Fibroblast of skin of scalp (primary cell): ENCODE measurements at places on chromosomes 11 and 22.

- no peak for DNase-seq
Measured at GRCh38 chr22:19892925-19893324, 38.3 kb upstream of the GNB1L start.

DNA sequence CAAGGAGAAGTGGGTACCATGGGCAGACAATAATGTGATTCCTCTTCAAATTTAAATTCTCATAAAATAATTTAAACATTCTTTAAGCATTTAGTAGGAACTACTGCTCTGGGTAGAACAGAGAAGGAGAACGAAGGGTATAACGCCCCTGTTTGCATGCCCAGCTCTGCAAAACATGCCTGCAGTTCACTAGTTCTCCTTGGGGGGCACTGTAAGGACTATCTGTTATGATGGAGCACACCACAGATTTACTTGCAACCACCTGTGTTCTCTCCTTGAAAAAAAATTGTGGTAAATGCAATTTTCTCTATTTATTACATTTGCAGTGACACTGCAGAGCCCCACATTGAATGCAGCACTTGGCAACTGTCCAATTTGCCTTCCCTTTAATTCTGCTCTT lies 100.3 kb downstream of the GUCY1A2 start:
- DNase-seq = peak; percentile 8

DNA sequence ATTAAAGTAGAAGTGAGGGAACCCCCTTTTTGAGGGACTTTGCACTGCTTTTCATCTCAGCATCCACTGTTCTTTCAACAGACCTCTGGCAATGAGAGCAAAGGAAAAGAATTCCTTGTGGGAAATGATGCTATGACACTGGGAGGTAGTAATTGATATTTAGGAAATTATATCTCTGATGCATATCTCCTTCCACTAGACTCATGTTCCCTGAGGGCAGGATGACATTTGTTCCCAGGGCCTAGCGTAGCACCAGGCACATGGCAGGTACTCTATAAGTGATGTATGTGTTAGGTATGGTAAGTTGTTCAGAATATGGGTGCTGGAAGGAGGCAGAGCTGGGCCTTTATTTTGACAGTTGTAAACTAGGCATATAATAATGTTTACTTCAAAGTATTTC lies 142.9 kb downstream of the CCDC81 start:
- DNase-seq = no peak

GRCh38 chr11:110984147-110984546 lies 261.4 kb upstream of the POU2AF2 start:
- DNase-seq = peak; percentile 53

- no peak for DNase-seq
Measured at GRCh38 chr11:36214480-36214879, 74.7 kb downstream of the COMMD9 start.

GRCh38 chr22:28798810-28799605 lies 1.4 kb downstream of the XBP1 start:
- DNase-seq = peak; percentile 96

- DNase-seq = peak; percentile 30
Measured at GRCh38 chr11:132610216-132610615, 922.1 kb downstream of the OPCML start.

DNA sequence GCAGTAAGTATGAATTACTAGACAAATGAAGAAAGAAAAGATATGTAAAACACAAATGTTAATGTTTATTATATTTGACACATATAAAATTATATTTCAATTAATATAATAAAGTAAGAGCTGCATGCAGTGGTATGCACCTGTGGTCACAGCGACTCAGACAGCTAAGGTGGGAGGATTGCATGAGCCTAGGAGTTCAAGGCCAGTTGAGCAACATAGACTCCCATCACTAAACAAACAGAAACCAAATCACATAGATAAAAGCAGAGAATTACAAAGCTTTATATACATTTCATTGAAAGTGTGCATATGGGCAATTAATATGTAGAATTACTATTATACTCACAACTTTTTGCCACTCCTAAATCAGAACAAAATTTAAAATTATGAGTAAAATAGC lies 70.0 kb upstream of the HTATIP2 start:
- no peak for DNase-seq

- peak; percentile 19 for DNase-seq
Measured at GRCh38 chr11:72491001-72491400, 56.7 kb upstream of the CLPB start.

DNA sequence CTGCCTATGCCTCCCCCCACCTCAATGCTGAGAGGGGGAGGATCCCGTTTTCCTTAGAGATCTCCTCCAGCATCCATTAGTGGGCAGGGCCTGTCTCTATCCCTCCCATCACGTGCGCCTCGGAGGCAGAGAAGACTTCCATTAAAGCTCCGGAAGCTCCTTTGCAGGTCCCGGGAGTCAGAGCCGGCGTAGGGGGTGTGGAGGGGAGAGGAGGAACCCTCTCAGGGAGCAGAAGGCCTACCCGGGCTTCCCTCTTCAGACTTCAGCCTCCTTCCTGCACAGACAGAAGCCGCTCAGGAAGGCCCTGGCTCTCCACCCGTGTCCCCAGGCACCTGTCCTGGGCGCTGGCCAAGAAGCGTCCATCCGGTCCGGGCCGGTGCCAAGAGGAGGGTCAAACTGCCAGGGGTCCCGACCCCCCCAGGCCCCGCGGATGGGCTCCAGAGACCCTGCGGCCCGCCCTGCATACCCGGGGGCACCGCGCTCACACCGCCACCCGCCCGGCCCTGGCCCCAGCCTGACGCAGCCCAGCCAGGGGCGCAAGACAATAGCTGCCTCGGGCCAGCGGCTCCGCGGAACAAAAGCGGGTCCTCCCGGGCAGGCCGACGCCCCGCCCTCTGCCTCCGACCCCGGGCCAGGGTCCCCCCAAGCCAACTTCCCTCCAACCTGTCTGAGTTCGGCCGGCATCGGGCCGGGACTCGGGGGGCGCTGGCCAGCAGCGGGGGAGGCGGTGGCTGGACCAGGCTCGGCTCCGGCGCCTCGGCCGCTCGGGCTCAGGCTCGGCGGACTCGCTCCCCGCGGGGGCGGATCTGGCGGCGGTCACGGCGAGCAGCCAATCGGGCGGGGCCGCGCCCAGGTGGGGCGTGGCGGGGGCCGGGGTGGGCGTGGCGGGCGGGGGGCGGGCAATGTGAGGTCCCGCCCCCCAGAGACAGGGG lies 29.9 kb downstream of the ARVCF start:
- DNase-seq = peak; percentile 73

DNA sequence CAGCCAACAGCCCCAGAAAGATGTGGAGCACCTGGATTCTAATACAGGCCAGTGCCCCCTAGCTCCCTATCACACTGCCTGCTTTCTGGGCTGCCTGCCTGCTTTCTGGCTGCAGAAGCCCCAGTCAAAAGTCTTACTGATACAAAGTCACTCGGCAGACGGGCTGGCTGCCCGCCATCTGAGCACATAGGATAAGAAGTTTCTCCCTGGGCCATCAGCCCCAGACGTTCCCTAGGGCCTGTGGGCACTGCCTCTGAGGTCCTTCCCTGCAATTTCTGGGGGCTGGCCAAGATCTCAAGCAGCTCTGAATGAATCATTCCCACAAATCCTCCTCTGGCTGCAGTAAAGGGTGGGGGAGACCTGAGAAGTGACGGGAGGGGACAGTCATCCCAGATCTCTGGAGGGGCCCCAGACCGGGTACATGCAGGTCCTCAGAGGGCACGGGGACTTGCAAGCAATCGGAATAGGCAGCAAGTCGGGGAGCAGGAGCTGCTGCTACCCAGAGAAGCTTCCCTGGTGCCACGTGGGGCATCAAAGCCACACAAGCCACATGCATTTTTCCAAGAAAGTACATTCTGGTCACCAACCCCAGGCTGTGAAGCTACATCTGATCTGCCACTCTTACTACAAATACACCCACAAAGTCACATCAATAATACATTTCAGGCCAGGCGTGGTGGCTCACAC lies 4.7 kb downstream of the TPST2 start:
- DNase-seq = peak; percentile 97

DNA sequence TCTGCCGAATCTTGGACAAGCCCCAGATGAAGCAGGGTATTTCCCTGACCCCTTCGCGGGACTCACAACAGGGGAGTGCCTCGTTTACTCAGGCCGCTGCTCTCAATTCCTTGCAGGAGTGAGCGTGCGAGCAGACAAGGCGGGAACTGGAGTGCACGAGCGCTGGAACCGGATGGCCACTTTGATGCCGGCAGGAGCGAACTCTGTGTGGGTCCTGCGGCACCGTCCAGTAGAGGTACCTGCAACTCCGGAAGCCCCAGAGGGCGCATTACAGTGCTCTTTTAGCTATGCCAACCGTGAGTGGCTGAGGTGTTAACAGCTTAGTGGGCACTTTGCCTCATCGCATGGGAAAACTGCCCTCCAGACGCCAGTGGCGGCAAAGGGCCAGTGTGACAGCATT lies 182.3 kb upstream of the ANO3 start:
- DNase-seq = no peak

- DNase-seq = no peak
Measured at GRCh38 chr22:25898707-25899365, 156.8 kb downstream of the MYO18B start.

DNA sequence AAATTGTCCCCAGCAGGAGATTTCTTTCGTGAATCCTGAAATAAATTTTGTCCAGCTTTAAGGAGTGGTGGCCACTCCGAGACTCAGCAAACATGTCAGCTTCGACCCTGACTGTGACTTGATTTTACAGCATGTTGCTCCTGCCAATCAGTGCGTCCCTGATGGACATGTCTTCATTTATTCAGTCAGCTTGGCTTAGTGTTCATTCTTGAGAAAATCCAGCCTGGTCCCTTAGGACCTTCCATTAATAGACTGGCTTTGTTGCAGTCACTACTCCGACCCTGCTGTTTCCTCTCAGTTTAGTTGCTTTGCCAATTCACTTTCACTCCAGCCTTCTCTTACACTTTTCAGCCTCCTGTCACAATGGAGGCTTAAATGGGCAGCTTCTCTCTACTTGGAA lies 30.5 kb downstream of the TMPRSS5 start:
- peak; percentile 81 for DNase-seq

DNA sequence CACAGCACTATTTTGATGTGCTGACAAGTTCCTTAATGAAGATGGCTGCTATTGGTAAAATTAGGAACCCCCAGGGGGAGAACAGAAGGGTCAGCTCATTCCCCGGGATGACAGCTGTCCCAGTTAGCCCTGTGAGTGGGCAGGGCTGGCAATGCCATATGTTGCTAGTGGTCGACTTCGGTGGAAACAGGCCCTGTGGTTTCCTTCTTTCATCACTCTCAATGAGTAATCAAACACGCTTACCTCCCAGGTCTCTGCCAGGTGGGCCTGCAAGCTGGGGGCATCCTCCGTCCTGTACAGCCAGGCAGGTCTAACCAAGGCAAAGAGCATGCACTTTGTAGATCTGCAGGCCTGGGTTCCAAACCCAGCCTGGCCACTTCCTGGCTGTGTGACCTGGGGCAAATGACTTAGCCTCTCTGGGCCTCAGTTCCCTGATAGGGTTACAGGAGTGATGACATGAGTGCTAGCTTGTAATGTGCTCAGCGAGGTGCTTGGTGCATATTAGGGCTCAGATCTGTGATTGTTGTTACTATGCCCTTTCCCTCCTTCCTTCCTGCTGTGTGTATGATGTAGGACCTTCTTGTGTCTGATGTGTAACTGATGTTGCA lies 85.2 kb downstream of the TSPAN18 start:
- no peak for DNase-seq

DNA sequence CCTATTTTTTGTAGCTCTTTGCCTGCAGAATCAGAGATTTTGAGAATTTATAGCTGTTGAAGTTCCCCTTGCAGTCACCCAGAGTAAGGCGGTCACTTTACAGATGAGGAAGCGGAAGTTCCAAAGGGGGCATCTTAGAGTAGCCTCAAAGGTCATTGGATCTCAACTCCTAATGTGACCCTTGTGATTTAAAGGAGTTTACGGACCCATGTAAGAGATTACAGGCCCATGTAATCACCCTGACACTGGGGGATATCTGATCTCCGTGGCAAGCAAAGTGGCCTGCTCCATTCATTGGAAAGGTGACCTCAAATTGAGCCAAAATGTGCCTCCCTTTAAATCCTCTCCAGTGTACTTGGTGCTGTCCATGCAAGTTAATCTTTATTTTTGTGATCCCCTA lies 15.7 kb downstream of the P2RX3 start:
- DNase-seq = no peak

DNA sequence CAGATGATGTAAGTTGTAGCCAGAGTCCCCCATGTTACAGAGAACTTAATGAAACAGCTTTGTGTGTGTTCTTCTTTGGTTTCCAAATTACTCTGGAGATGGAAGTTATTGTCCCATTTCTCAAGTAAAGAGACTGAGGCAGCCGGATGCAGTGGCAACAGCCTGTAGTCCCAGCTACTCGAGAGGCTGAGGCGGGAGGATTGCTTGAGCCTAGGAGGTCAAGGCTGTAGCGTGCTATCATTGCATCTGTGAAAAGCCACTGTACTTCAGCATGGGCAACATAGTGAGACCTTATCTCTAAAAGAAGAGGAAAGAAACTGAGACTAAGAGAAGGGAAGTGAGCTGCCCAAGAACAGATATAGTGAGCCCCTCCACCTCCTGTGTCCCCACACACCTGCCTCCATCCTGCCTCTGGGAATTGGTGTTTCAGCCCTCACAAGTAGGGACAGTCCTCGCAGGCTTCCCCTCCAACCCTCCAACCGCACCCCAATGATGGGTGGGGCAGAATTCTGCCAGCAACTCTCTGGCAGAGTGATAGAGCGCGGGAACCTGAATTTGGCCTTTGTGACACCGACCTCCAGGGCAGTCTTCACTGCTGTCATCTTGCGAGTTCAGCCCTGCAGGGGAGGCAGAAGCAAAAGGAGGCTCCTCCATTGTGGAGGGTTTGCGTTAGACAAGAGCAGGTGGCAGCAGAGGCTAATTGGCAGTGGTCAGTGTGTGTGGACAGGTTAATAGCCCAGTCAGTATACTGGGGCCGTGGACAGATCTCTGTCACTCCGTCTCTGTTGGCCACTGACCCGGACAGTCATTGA lies 1.6 kb downstream of the PDXP start:
- DNase-seq = no peak

- DNase-seq = no peak
Measured at GRCh38 chr11:116527180-116527991, 245.4 kb downstream of the BUD13 start.

GRCh38 chr11:115391598-115391997 lies 112.6 kb downstream of the CADM1 start:
- peak; percentile 20 for DNase-seq

GRCh38 chr11:132746305-132746704 lies 786.0 kb downstream of the OPCML start:
- DNase-seq = no peak

GRCh38 chr11:14587258-14587657 lies 56.3 kb upstream of the PDE3B start:
- no peak for DNase-seq

DNA sequence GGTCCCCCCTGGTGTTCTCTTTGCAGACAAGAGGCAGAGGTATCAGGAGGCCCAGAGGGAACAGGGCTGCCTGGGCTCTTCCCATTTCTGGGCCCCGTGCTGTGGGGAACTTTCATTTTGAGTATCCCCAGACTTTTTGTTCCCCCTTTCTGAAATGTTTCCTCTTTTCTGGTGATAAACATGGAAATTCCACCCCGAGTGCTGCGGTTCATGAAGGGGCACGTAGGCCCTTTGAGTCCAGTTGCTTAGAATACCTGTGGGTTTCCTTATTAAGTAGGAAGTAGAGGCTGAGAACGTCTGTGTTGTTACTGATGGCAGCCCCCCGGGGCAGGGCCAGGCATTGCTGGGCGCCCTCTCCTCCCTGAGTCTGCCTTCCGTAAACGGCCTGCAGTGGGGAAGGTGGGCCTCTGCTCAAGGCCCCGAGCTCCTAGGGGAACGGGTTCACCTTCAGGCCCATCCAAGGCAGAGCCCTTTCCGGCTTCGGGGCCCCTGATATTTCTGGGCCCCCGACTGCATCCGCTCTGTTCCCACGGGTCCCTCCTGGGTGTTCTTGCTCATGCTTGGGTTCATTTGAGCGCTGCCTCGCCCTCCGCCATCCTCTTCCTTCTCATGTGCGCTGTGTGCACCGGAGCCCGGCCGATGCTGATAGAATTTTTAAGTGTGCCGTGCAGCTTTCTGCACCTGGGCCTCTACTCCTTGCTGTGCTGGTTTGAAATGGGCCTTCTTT lies 12.0 kb downstream of the TBC1D22A start:
- DNase-seq = no peak
